ENCODE measurements at places on chromosomes 6 and 20.

DNA sequence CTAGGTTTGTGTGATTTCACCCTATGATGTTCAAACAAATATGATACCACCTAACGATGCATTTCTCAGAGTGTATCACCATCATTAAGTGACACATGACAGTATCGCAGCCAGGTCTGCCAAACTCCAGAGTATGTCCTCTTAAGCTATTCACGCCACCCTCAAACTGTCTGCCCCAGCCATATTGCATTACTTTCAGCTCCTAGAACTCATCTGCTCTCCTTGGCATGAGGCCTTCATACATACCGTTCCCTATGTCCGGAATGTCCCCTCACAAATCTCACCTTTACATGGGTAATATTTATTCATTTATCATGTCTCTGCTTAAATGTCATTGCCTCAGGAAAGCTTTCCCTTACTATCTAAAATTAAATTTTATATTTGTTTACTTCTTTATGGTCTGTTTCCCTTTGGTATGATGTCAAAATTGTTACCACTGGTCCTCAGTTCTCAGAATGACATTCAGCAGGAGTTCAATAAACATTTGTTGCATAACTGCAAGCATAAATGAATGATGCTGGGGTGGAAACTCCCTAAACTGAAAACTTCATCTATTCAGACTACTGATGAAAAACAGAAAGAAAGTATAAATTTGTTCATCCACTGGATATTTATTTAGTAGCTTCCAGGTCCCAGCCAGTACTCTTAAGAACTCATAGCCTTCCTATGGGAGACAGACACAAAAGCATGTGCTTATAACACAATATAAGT is 3.2 kb downstream of the SESN1 start:
- no peak for DNase-seq

DNA sequence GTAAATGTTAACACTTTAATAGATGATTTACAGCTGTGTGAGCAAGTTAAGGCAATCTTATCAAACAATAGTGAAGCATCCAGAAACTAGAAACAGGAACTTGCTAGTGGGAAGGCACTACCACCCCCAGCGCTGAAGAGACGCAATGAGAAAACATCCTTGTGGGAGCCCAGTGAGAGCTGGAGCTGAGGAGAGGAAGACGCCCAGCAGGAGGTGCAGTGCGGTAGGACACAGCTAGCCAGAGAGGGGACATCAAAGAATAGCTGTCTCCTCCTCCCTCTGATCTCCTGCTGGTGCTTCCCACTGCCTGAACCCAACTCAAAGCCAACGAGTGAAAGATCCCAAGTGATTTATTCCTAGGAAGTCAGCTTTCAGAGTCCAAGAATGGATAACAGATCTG is 140.3 kb downstream of the COL12A1 start:
- DNase-seq = no peak

DNA sequence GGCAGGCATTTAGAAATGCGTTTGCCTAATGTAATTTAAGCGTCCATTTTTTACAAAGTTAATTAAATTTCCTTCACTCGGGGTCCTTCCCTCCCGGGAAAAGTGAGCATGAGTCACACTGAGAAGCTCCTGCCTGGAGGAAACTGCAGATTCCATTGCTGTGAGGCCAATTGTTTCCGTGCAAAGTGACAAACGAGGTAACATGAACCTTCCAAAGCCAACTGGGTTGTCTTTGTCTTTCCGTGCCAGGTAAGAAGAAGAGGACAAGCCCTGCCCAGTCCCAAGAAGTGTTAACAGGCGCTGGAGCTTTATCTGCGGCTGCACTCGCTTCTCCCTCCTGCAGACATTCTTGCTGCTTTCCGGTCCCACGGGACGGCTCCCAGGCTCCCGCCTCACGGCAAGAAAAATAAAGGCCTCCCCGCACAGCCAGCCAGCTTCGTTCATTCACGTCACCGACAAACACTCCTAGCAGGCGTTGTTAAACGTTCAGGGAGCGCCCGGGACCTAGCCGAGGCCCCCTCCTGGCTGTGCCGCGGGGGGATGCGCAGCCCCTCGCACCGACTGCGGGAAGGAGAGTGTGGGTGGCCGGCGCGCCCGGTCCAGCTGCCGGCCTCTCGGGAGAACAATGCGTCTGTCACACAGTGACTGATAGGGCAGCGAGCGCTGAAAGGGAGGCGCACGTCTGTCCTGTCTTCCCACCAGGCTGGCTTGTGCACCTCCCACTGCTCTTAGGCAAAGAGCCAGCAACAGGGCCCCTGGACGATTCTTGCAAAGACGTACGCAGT is 61.5 kb upstream of the HDDC2 start:
- DNase-seq = no peak

DNA sequence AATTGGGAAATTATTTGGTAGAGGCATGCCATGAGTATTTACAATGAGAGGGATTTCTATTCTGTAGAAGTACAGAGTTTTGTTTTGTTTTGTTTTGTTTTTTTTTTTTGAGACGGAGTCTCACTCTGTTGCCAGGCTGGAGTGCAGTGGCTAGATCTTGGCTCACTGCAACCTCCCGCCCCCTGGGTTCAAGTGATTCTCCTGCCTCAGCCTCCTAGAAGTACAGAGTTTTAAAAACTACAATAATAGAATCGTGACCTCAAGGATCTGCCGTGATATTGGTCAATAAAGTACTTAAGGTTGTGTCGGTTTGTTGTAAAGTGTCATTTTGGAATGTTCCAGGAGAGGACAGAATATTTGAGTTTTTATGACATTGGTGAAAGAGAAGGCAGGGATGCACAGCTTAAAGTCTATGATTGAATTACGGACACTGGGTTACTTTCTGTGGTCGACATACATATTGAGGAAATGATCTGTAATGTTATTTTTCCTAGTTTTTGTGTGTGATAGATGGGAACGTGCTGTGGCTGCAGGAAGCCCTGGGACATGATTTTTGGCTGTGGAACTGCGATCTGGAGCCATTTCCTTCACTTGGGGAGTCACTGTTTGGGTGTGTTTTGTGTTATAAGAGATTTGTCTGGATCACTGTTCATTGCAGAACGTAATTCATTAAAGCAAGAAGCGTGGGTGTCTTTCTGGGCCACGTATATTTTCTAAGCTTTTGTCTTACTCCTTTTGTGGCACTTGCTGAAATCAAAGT is 59.6 kb downstream of the TIAM2 start:
- no peak for DNase-seq

DNA sequence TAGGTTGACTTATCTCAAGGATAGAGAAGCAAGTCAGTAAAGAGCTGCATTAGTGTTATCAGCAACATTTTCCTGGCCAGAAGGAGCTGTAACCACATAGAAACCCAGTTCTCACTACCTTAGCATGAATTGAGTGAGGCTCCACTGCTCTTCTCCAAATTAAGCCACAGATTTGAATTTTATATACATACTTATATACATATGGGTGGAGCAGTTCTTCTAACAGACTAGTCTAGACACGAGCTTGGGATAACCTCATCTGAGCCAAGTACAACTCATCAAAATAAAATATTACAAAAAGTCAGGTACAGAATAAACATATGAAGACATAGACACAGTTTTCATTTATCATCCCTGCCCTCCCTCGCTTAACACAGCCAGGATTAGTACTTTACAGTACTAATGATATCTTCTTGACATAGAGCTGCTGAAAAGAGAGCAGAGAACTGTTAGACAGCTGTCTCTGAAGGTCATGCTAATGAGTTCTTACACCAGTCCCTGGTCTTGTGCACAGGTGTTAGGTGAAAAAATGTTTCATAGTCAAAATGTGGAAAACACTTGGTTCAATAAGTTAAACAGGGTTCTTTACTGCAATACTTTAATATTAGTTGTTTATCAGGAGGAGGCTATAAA is 147.4 kb upstream of the HTR1E start:
- DNase-seq = no peak

- no peak for DNase-seq
Measured at GRCh38 chr6:74044417-74045096, 348.6 kb downstream of the CD109 start.

DNA sequence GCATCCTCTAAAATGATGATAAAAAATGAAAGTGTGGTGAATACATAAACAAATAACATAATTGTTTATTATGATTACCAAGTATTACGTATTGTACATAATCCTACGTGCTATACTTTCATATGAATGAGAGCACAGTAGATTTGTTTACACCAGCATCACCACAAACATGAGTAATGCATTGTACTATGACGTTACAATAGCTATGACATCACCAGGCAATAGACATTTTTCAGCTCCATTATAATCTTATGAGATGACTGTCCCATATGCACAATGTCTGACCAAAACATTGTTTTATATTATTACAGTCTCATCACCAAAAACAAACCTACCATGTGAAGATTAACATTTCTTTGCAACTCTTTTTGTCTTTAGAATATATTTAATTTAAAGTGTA is 225.7 kb upstream of the TENT5A start:
- DNase-seq = no peak

DNA sequence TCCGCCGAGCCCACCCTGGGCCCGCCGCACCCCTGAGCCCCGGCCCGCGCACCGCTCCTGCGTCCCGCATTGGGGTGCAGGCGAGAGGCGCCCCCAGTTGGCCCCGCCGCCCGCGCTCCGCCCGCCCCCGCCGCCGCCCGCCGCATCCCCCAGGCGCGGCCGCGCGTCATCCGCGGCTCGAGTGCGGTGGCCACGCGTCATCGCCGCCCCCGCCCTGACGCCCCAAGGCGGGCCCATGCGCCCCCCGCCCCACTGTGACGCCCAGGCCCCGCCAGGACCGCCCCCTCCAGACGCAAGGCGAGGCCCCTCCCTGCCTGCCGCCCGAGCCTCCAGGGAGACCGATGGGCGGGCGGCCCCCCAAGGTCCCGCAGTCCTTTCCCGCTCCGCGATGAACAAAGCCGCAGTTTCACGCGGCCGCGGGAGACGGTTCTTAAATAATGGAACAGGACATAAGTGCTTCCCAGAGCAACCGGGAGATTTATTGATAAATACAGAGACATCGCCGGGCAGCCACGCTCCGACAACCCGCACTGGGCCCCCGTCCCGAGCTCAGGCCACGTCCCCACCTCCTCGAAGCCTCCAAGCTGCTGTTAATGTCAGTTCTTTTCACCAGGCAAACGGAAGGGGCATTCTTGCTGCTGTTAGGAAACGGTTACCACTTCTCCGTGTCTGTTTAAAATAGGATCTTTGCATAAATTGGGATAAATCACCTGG is at the start of gene ANKRD60:
ANKRD60 (minus strand) TSS at position 170 of the 714 bp plus-strand sequence; CDS start at position 170, 0 bp downstream.
- DNase-seq = peak; percentile 12

- no peak for DNase-seq
Measured at GRCh38 chr20:32516583-32517517, 68.3 kb downstream of the NOL4L start.

DNA sequence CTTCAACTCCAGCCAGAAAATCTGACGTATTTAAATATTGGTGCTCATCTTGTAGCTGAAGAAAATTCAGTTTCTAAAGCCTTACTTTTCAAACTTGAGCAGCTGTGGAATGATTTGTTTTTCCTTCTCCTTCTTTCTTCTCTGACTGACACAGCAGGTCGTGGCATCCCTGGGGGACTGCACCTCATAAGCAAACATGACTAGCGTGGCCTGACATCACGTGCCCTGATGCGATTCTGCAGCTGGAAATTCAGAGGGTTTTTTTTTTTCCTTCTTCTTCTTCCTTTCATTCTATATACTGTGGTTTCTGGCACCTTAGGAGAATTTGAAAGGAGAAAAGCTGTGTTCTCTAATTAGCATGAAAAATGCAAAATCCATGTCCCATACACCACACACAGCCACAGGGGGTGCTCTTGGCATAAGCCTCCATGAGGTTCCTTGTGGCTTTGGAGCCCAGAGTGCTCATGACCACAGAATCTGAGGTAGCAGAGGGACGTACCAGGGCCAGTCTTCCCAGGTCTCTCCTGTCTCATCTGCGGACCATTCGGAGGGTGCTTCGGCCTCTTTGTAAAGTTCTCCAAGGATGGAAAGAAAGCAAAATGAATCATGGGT is 258.5 kb upstream of the CDH4 start:
- DNase-seq = no peak

DNA sequence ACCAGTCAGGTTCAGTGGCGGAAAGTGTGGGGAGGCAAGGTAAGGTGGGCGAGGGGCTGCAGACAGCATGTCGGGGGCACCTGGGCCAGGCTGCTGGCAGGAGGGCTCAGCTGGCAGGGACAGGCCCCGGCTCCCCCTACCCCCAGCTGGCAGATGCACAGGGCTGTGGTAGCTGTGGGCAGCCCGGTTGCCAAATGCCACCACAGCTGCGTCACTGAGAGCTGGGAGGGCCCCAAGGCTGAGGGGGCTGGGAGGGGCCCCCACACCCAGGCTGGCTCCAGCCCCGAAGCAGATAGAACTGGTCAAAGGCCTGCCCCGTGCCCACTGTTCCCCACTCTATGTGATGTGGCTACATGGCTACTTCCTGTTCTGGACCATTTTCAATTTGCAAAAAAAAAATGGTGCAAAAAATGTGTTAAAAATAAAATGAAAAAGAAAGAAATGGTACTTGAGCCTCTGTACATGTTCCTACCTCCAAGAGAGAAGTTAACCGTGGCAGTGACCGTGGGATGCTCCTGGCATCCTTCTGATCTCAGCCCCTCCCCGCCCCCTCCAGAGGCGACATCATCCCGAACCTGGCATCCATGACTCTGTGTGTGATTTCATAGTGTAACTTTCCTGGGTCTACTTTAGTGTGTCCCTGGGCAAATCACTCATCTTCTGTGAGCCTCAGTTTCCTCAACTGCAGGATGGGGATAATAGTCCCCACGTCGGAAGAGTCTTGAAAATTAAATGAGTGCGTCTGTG is 64.4 kb downstream of the UBE2V1 start:
- DNase-seq = peak; percentile 35

GRCh38 chr20:53735536-53736050 is 142.0 kb upstream of the ZNF217 start:
- DNase-seq = no peak

GRCh38 chr20:60202046-60202445 is 243.8 kb downstream of the CDH26 start:
- DNase-seq = no peak

DNA sequence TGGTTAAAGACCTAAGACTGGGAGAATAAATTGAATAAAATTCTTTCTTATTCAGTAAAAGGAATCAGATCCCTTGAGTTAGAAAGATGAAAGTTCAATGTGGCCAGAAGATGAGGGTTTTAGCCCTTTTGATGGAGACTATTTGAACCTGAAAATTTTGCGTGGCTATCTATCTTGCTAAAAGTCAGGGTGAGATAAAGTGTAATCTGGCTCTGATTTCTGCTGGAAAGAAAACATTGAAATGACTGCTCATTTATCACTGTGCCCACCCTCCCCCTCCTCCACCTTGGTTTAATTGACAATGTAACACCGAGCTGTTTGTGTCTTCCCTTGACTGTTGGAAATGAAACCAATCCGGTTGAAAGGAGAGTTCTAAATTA is 32.9 kb upstream of the TCF21 start:
- DNase-seq = no peak

DNA sequence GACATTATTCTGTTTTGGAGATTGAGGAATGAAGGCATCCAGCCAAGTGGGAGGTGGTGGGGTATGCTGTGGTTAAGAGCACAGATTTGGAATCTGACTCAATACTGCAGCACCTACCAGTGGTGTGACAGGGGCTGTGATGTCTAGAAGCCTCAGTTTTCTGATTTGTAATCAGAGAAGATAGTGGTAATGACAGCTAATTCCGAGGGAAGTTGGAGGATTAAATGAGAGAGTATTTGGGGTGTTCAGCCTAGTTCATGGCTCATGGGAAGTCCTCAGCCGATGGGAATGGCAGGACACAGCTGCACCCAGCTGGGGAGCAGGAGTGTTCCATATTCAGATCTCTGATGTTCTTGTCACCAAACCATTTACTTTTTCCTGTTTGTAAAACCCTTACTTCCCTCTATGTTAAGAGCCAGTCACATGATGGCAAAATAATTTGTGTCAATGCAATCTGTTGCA is 9.3 kb downstream of the SLC9A8 start:
- no peak for DNase-seq

All from stimulated activated CD8-positive, alpha-beta memory T cell treated with anti-CD3 and anti-CD28 coated beads, Interleukin-2, amount 100 ng/mL, for 48 hours (primary cell).